H9 (cell line): ENCODE measurements at places on chromosomes 13 and 19. TPM values are rescaled to one million over a fixed set of nuclear protein-coding genes. Genes with fewer than 3 reads are reported as not detected.

- DNase-seq, result no peak
Observed at GRCh38 chr19:5466072-5466471, 10.9 kb downstream of the ZNRF4 start.

DNA sequence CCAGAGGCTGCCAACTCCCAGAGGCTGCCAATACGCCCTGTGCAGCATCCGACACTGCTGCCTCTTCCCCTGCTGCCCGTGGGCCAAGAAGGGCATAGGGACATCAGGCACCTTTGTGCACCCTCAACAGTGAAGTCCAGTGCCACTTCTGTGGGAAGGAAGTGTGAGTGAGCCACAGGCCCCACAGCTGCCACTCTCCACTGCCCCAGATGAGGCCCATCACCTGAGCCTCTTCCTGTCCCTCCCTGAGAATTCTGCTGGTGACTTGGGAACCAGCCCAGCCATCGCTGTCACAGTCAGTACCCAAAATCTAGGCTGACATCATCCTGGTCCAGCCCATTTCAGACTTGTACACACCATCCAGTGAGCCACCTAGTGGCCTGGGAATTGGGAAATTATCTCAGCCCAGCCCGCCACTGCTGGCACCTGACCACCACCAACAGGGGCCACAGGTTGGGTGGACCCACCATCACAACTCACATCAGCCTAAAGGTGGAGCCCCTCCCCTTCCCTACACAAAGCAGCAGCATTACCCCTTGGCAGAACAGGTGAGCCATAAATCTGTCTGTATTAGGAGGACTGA lies 733.9 kb upstream of the KLHL1 start:
- peak; percentile 47 for DNase-seq

DNA sequence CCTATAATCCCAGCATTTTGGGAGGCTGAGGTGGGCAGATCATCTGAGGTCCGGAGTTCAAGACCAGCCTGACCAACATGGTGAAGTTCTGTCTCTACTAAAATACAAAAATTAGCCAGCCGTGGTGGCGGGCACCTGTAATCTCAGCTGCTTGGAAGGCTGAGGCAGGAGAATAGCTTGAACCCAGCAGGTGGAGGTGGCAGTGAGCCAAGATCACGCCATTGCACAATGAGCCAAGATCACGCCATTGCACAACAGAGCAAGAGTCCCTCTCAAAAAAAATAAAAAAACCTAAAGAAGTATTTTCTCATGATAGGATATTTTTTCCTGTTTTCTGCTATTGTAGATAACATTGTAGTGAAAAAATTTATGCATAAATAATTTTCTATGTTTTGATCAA lies 13.3 kb downstream of the IFT88 start:
- no peak for DNase-seq

GRCh38 chr19:18718015-18718526 lies 34.6 kb downstream of the CRTC1 start:
- DNase-seq, result no peak

DNA sequence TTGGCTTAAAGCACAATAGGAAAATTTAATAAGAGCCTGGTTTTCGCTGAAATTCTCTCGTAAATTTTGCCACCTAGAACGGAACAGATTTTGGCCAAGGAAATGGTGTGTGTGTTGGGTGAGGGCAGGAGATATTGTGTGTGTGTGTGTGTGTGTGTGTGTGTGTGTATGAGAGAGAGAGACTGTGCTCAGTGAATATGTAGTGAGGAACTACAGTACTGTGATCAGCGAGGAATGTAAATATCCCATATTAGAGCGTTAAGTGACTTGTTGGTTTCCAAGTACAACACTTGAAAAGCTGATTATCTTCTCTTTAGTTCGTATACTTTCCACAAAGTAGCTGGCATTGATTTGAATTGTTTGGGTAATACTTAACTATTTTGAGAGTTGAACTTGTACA lies 738.9 kb downstream of the PCDH9 start:
- no peak for DNase-seq

- no peak for DNase-seq
Observed at GRCh38 chr13:35791184-35791851, 314.8 kb upstream of the MAB21L1 start.

- DNase-seq, result no peak
Observed at GRCh38 chr13:101512650-101513049, 60.2 kb downstream of the ITGBL1 start.

DNA sequence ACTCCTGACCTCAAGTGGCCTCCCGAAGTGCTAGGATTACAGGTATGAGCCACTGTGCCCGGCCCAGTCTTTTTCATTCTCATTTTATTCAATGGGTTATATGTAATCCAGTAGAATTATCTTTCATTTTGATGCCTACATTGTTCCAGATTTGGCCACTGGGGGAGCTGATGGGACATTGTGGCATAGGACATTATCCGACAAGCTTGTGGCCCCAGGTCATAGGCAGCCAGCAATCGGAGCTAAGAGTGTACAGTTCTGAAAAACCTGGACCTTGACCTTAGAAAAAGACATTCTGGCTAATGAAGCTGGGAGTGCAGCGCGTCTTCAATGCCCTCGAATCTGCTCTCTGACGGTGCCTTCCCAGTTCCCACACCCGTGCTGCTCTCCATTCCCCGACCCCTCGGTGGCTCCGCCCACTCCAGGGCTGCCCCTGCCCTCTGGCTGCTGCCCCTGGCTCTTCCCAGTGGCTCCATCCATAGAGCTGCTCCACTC lies 108.7 kb downstream of the TEX29 start:
- DNase-seq, result peak; percentile 82

The ZNF177 gene
- 5.7 TPM in 2 replicates for total RNA-seq

The UBL3 gene
- total RNA-seq, result 19.0 and 19.3 TPM in 2 replicates

The CNFN gene
- total RNA-seq, result 7.1 and 8.8 TPM in 2 replicates
